Parietal lobe (tissue), 2 donors: ENCODE measurements at places on chromosomes 6 and 20. TPM values are rescaled to one million over a fixed set of nuclear protein-coding genes. Genes with fewer than 3 reads are reported as not detected.

TREM2 gene
- 6.6 TPM for total RNA-seq

HLA-DOA gene
- total RNA-seq, result 0.31 TPM

NELFCD gene
- total RNA-seq, result 69.8 TPM

GGTLC1 gene
- total RNA-seq, result not detected

DEFB132 gene
- not detected for total RNA-seq

STMN3 gene
- 107 TPM for total RNA-seq

NKX2-4 gene
- not detected for total RNA-seq

RTN4IP1 gene
- 9.1 TPM for total RNA-seq

MYB gene
- 5.6 TPM for total RNA-seq

NOX3 gene
- not detected for total RNA-seq

PARD6B gene
- 9.4 TPM for total RNA-seq

IRF4 gene
- total RNA-seq, result not detected

KCNK16 gene
- not detected for total RNA-seq

SRMS gene
- total RNA-seq, result not detected

SOX18 gene
- 0.63 TPM for total RNA-seq

TP53TG5 gene
- total RNA-seq, result 1.9 TPM

RGS17 gene
- 82.6 TPM for total RNA-seq

SLA2 gene
- total RNA-seq, result 0.31 TPM

FOXQ1 gene
- total RNA-seq, result 1.9 TPM

GCNT2 gene
- 26.3 TPM for total RNA-seq

GSTA3 gene
- total RNA-seq, result not detected

DOP1A gene
- total RNA-seq, result 140 TPM

CD83 gene
- total RNA-seq, result 19.7 TPM

XKR7 gene
- 18.2 TPM for total RNA-seq

PFDN4 gene
- total RNA-seq, result 166 TPM

MUC22 gene
- not detected for total RNA-seq

TMEM151B gene
- total RNA-seq, result 63.2 TPM

LPA gene
- total RNA-seq, result 2.5 TPM

PPP1R11 gene
- 25.4 TPM for total RNA-seq

ZFP57 gene
- not detected for total RNA-seq

GRM1 gene
- 25.0 TPM for total RNA-seq

EPPIN gene
- not detected for total RNA-seq

TINAG gene
- total RNA-seq, result not detected

RSPO3 gene
- total RNA-seq, result 23.5 TPM

TFAP2B gene
- total RNA-seq, result not detected

NFYA gene
- 57.6 TPM for total RNA-seq

OR2B3 gene
- total RNA-seq, result not detected

PLCB4 gene
- total RNA-seq, result 19.1 TPM

C20orf144 gene
- 0.31 TPM for total RNA-seq

TRIM15 gene
- not detected for total RNA-seq

ARFGAP1 gene
- 58.2 TPM for total RNA-seq

PLA2G7 gene
- 1.9 TPM for total RNA-seq
